Femur (tissue), 1 donor: ENCODE measurements at places on chromosomes 7 and 10.

GRCh38 chr7:128837521-128837921, 7.3 kb downstream of the FLNC start:
- no peak for DNase-seq

DNA sequence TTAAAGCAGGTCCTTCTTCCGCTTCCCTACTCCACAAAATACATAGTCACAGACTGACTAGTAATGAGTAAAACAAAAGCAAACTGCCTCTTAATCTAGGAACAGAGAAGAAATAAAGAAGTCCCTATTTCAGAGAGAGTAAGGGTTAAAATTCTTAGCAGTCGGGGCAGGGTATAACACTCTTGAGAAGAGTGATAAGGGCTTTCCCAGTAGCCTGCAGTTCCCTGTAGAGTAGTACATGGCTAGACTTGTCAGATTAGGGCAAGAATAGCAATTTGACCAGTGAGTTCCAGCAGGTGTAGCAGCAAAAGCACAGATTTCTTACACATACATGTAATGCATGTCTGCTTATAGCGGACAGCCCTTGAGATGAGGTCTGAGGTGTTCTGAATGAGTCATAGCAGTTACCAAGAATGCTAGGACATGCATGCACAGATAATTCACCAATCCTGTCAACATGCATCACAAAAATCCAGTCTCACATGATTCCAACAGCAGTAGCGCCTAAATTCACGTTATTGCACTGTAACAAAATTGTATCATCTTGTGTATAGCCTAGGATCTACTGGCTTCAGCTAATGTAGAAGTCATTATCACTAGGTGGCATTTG, 40.7 kb downstream of the BTRC start:
- no peak for DNase-seq

- no peak for DNase-seq
These were observed 40.9 kb downstream of the NSUN6 start for GRCh38 chr10:18610517-18610916.

DNA sequence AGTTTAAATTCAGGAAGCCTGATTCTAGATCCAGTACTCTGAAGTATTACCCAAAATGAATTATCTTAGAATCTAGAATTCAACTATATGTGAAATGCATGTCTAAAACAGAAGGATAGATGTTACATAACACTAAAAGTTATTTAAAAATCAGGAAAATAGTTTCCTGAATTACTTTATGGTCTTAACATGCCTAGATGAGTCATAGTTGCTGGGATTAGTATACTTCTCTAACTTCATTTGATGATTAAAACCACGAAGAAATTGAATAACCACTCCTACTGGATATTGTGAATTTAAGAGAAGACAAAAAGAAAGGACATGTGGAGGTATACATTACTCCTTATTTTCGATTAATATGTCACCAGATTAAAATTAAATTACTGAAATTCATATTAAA, 65.5 kb downstream of the ATAD1 start:
- DNase-seq = no peak

- DNase-seq = no peak
These were observed 242.1 kb upstream of the TCERG1L start for GRCh38 chr10:131553581-131553980.
